ENCODE measurements at places on chromosomes 4 and X.

DNA sequence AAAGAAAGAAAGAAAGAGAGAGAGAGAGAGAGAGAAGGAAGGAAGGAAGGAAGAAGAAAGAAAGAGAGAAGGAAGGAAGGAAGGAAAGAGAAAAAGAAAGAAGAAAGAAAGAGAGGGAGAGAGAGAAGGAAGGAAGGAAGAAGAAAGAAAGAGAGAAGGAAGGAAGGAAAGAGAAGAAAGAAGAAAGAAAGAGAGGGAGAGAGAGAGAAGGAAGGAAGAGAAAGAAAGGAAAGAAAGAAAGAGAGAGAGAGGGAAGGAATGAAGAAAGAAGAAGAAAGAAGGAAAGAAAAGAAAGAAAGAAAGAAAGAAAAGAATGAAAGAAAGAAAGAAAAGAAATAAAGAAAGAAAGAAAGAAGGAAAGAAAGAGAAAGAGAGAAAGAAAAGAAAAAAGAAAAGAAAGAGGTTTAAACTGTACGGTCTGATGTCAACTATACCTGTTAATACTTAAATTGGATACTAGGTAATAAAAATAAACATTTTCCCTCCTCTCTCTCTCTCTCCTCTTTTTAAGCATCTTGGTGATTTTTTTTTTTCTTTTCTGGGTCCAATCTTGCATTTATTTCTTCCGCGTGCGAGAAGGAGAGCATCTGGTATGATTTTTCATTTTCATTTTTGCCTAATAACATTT, 93.8 kb downstream of the CRLF2 start:
- DNase-seq = no peak

- no peak for DNase-seq
These were observed 106.9 kb downstream of the MAML3 start for GRCh38 chr4:140047017-140047640.

DNA sequence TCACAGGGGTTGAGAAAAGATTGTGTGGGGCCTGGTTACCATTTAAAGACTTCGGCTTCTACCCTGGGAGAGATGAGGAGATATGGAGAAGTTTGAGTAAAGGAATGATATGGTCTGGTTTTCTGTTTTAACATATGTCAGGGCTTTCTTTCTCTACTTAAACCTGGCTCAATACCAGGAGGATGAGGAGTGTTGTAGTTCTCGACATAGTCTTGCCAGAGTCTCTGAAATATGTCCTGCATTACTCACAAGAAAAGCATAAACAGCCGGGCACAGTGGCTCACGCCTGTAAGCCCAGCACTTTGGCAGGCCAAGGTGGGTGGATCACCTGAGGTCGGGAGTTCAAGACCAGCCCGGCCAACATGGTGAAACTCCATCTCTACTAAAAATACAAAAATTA, 16.4 kb upstream of the ACE2 start:
- DNase-seq = no peak

GRCh38 chrX:9464435-9465371, at the start of gene TBL1X:
TBL1X (plus strand) TSS chrX:9465058; CDS start chrX:9653587, 188,529 bp downstream.
- DNase-seq = peak; percentile 43

GRCh38 chr4:94653095-94653649, 104.6 kb upstream of the BMPR1B start:
- DNase-seq = no peak

- DNase-seq = no peak
These were observed 8.1 kb upstream of the GSX2 start for GRCh38 chr4:54091637-54092404.

DNA sequence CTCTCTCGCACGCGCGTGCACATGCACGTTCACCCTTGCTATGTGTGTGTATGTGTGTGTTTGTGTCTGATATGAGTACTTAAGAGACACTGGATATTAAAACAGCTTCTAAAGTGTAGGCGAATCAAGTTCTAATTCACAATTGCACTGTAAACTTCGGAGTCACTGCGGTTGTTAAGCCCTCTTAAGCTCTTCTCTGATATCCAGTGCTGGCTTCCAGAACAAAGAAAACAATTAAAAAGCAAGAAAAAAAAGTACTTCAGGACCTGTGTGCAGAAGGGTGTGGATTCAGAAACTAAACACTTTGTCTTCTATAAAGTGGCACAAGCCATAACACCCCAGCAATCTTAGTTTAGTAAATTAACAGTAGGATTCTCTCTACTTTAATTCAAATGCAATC, 300.2 kb downstream of the PCDH7 start:
- no peak for DNase-seq

DNA sequence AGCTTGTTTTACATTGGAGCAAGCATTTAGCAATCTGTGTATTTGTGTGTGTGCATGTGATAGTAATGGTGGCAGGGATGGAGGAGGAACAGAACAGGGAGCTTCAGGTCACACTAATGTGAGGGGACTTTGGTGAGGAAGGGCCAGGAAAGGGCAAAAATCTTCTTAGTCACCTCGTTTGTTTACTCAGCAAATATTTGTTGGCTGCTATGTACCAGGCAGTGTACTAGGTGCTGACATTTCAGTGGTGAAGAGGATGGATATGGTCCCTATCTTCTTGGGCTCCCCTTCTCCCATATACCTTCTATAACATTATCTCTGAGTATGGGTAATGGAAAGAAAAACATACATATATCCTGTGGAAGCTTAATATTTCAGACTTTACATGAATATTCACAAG, 48.5 kb upstream of the HDAC8 start:
- no peak for DNase-seq

DNA sequence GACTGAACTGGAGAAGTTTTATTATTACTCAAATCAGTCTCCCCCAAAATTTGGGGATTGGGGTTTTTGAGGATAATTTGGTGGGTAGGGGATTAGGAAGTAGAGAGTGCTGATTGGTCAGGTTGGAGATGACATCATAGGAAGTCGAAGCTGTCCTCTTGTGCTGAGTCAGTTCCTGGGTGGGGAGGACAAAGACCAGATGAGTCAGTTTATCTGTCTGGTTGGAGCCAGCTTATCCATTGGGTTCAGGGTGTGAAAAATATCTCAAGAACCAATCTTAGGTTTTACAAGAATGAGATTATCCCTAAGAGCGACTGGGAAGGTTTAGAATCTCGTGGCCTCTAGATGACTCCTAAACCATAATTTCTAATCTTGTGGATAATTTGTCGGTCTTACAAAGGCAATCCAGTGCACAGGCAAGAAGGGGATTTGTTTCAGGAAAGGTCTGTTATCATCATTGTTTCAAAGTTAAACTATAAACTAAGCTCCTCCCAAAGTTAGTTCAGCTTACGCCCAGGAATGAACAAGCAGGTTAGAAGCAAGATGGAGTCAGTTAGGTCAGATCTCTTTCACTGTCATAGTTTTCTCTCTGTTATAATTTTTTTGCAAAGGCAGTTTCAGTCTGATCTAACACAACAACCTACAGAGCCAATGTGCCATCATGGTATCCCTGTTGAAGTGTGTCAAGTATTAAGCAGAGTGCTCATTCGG, 274.5 kb downstream of the SLC7A11 start:
- no peak for DNase-seq

DNA sequence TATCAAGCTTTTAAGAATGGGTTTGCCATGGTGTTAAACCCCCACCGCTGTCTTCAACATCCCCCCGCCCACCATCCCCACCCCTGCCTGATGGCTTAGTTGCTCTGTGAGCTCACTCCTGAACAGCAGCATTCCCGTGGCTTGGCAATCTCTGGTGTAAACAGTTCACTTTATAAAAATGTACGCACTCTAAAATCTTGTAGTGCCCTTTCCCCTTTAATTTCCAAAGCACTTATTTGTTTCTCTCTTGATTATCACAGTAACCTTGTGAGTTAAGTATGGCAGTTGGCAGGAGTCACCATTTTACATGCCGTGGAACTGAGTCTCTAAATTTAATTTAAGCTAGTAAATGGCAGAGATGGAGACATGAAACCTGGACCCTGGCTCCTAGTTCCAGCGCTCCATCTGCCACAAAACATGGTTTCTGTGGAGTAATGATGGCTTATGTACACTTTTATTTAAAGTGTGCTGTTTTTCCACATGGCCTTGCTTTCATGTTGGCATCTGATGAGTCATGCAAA, 123.1 kb downstream of the AFF1 start:
- no peak for DNase-seq

DNA sequence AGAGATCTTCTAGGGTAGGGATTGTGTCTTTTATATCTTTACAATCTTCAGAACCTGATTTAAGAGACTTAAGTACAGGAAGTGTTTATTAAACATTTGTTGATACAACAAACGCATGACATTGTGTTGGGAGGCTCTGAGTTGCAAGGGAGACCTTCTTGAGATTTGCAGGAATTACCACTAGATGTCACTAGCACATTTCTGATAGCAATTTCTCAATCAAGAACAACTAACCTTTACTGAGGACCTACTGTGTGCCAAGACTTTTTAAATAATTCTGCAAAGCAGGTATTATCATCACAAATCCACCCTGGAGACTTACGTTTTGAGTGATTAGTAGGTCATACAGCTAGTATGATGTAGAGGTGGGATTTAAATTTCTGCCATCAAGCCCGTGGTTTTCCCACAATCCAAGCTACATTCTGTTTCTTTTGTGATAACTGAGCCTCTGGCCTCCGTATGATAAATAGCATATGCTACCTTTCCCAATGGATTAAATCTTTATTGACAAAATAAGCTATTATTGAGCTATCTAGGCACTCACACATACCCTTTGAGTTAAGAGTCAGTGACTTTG, 986.0 kb downstream of the CCSER1 start:
- DNase-seq = no peak

Data from GOT3 (cell line).